ENCODE measurements at places on chromosomes 13 and 19.
A peak's percentile ranks its signal among the peaks of the same experiment; 100 is the strongest.

DNA sequence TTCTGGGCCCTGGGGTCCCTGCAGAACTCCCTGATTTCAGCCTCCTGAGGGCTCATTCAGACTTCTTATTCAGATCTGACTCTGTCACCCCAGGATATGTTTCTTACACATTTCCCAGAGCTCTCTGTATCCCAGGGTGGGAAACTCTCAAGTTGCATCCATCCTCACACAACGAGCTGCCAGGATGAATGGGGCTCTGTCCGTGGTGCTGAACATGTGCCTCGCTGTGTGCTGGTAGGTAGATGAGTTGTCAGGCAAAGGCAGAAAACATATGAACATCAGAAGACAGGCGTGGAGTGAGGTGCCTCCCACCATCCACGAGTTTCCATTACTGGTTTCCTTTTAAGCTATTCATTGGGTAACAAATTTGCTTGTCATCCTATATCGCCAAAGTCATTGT, 11.4 kb upstream of the IGFL1 start:
- DNase-seq = no peak

GRCh38 chr19:18282021-18282787, 782 bp upstream of the JUND start:
- DNase-seq = no peak

DNA sequence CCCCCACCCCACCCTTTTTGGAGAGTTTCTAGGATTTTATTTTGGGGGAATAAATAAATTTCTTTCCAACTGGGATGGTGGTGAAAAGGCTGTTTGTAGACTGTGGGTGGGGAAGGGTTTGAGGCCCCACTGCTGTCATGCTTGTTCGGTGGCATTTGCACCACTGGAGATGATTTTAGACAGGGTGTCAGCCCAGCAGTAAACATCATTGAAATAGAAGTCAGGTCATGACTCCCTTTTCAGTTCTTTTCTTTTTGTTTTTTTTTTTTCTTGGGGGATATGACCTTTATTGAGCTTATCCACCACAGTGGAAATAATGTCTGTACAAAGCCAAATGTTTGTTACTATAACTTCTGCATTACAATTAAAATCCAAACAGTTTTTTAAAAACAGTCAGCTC, 14.1 kb downstream of the UBAC2 start:
- DNase-seq = no peak

DNA sequence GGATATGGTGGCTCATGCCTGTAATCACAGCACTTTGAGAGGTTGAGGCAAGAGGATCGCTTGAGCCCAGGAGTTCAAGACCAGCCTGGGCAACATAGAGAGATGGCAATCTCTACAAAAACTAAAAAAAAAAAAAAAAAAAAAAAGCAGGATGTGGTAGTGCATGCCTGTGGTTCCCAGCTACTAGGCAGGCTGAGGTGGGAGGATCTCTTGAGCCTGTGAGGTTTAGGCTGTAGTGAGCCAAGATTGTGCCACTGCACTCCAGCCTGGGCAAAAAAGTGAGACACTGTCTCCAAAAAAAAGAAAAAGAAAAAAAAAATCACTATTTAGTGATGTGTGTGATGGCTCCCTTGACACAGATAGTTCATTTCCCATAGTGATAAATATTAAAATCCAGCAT, 365.0 kb upstream of the NBEA start:
- no peak for DNase-seq

- no peak for DNase-seq
Observed at GRCh38 chr19:56290104-56290503, 17.6 kb downstream of the EDDM13 start.

DNA sequence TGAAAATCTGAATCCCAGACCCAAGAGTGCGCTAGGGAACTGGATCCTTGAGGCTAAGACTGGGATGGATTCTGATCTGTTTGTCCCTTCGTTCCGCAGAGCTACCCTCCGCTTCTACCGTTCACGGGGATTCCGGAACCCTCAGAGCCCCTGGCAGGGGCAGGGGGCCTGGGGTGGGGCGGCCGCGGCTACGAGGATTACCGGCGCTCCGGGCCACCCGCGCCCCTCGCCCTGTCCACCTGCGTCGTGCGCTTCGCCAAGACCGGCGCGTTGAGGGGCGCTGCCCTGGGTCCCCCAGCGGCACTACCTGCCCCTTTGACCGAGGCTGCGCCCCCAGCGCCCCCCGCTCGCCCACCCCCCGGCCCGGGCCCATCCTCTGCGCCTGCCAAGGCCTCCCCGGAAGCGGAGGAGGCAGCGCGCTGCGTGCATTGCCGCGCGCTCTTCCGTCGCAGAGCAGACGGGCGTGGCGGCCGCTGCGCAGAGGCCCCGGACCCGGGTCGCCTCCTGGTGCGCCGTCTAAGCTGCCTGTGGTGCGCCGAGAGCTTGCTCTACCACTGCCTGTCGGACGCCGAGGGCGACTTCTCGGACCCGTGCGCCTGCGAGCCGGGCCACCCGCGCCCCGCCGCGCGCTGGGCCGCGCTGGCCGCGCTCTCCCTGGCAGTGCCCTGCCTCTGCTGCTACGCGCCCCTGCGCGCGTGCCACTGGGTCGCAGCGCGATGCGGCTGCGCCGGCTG, 7.1 kb downstream of the SPRED3 start:
- no peak for DNase-seq

GRCh38 chr19:35883882-35884281, 15.5 kb downstream of the APLP1 start:
- DNase-seq = no peak

- DNase-seq = no peak
Observed at GRCh38 chr13:30829145-30829832, 76.8 kb upstream of the MEDAG start.

DNA sequence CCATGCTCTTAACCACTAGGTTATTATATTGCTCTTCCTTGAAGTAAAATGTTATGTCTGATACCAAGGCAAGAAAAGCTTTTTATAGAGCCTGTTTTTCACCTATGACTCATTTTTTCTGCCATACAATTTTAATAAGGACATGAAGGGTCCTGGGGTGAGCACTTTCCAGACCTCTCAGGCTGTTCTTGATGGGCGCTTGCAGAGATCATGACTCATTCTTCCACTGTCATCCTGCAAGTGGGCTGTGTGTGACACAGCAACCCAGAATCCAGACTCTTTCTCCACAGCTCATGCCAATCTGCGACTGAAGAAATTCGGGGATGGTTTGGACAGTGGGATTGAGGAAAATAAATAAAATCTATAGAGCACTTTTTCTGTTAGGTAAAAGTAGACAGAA, 506.7 kb upstream of the NBEA start:
- no peak for DNase-seq

DNA sequence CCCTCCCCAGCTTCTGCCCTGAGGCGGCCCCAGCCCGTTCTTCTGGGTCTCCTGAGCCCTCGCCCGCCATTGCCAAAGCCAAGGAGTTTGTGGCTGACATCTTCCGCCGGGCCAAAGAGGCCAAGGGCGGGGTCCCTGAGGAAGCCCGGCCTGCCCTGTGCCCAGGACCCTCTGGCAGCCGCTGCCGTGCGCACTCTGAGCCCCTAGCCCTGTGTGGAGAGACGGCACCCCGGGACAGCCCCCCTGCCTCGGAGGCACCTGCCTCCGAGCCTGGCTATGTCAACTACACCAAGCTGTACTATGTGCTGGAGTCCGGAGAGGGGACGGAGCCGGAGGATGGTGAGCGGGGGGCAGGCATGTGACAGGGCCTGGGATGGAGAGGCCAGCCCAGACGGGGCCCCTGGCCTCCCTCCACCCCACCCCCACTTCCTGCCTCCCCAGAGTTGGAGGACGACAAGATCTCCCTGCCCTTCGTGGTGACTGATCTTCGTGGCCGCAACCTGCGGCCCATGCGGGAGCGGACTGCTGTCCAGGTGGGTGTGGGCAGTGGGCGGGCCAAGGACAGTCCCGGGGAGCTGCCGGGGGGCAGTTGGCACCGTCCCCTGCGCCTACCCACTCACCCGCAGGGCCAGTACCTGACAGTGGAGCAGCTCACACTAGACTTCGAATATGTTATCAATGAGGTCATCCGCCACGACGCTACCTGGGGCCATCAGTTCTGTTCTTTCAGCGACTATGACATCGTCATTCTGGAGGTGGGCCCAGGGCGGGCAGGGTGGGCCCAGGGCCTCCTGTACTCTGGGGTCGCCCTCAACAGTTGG, 7.0 kb downstream of the DCAF15 start:
- no peak for DNase-seq

- peak; percentile 6 for DNase-seq
Observed at GRCh38 chr13:108227651-108228272, 9.6 kb downstream of the ABHD13 start.

DNA sequence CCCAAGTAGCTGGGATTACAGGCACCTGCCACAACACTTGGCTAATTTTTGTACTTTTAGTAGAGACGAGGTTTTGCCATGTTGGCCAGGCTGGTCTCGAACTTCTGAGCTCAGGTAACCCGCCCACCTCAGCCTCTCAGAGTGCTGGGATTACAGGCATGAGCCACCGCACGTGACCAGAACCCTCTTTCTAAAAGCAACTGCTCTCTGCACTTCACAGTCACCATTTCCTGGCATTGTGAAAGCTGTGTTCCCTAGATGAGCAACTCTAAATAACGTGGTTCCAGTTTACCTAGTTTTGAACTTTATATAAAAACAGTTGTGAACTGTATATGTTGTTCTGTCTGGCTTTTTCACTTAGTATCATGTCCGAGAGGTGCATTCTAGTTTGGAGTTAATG, 152.9 kb downstream of the SIPA1L3 start:
- no peak for DNase-seq

DNA sequence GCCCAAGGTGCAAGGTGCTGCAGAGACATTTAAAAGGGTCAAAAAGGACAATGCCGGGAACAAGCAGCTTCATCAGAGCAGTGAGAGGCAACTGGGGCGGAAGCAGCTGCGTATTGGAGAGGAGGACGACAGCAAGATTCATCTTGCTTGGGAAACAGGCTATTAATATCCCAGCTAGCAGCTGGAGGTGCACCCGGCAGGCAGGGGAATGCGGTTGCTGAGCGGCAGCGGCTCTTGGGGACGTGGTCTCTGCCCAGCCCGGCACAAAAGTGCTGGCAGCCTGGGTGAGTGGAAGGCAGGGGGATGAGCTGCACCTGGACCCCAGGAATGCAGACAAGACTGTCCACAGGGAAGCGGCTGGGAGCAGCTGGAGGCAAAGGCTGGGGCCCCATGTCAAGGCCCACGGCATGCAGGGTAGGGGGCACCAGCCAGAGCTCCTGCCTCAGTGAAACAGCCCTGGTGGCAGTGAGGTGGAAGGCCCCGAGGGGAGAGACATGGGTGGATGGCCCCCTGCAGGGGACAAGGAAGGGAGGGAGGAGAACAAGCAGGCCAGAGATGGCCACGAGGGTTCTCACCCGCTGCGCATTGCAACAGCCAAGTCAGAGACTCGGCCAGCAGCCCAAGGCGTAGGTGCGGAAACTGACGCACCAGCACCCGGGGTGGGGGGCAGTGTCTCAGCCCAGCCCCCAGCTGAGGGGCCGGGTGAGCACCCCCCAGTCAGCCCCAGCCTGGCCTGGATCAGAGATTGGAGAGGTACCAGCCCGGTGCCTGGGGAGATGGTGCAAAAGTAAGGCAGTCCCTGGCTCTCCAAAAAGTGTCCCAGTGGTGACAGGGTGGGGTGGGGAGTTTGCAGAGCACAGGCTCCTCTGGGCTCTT, 34.4 kb downstream of the PEPD start:
- DNase-seq = no peak

DNA sequence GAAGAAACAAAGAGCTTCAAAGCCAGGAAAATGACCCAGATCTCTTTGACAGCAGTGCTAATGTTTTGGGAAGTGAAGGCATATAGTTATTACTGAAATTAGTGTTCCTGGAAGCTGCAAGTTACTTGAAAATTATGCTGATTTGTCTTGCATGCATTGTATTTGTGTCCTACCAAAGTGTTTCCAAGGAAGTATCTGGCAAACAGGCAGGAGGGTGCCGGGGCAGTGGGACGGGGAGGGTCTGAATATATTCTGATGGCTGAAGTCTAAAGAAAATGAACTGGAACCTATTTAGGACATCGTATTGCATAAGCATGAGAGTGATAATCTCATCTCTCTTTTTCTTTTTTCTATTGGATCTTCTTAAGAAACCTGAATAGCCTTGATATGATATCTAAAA, 9.0 kb downstream of the RNASEH2B start:
- no peak for DNase-seq

GRCh38 chr13:110119935-110120905, 186.7 kb downstream of the COL4A1 start:
- DNase-seq = no peak

GRCh38 chr13:79491715-79492114, 10.8 kb downstream of the NDFIP2 start:
- peak; percentile 91 for DNase-seq

- DNase-seq = no peak
Observed at GRCh38 chr13:29583073-29583785, 12.3 kb downstream of the SLC7A1 start.

- DNase-seq = no peak
Observed at GRCh38 chr19:49567861-49568441, 12.4 kb downstream of the NOSIP start.

GRCh38 chr19:17840019-17840418, 7.8 kb downstream of the JAK3 start:
- DNase-seq = no peak

DNA sequence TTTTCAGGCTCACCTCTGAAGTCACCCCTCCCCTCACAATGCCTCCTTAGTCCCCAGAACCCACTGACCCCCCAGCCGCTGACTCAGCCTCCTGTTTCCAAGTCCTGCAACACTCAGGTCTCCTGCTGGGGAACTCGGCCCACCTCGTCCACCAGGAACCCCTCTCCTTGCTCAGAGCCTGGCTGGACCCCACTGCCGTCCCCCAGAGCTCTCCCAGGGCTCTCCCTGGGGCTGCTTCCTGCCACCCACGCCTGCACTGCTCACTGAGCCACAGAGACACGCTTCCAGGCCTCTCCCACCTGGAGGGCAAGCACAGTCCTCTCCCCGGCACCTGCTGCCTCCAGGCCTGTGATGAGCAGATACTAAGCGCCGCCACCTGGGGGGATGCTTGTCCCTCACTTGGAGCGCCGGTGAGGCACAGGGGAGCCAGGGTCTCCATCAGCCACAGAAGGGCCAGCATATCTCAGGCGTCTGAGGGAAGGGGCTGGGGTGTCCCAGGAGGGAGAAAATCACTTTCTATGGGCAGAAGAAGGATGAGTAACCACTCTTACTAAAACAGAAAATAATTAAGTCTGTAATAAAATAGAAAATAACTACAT, 53.8 kb downstream of the KLF2 start:
- no peak for DNase-seq
